Suppressor macrophage (primary cell): ENCODE measurements at places on chromosomes 2 and 18.

DNA sequence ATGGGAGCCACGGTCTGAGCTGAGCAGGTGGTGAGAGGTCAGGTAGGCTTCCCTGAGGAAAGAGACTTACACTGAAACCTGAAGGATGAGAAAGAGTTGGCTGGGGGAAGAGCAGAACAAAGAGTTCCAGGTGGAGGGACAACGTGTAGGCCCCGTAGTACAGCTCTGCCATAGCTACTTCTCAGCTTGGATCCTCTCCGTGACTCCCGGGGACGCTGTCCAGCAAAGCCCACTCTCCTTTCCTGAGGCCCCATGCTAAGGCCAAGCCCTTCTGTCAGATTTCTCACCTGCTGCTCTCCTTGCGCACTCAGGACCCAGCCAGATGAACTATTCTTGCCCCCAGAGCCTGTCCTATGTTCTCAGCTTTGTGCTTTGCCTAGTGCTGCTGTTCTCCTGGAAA, 173.8 kb downstream of the GALNT1 start:
- no peak for DNase-seq

GRCh38 chr2:227615181-227615580, 541 bp upstream of the SCYGR3 start:
- no peak for DNase-seq

DNA sequence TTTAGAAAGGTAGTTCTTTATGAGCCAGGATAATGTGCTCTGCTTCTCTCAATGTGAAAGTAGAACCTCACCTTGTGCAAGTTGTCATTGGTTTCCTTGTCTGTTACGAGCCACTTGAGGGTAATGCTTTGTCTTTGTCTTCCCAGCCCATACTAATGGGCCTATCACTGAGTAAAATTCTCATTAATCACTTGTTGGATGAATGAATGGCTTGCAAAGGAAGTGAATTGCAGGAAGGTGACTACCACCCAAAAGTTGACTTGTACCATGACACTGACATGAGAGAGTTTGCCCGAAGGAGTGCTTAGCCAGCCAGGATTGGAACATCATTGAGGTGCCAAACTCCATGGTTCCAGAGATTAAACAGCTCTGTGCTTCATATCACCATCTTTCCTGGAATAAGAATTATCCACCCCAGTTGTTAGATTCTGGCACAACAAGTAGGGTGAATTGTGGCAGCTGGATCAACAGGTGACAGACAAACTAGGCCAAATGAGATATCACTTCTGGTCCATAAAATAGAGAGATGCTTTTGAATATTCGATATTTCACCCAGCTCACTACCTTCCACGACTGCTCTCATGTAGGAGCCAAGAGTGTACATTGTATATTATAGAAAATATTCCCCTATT, 20.5 kb upstream of the CD28 start:
- DNase-seq, result no peak

DNA sequence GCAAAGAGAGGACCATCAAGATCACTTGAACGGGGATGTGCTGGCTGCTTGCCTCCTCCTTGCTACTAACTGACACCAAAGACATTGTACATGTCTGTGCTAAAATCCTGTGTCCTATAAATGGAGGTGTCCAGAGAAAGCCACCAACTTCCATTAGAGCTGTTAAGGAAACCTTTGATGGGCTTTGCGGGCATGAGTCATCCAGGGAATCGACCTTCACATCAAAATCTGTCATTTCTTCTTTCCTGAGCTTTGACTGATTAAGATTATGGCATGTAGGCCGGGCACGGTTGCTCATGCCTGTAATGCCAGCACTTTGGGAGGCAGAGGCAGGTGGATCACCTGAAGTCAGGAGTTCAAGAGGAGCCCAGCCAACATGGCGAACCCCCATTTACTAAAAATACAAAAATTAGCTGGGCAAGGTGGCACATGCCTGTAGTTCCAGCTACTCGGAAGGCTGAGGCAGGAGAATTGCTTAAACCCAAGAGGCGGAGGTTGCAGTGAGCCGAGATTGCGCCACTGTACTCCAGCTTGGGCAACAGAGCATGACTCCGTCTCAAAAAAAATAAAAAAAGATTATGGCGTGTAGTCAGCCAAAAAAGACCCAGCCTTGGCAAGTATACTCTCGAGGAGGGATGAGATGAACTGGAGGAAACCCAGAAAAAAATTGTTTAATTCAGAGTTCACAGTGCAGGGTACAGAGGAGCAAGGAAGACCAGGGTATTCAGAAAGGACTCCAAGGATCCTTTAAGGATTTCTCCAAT, 115.8 kb downstream of the CABLES1 start:
- DNase-seq, result peak; percentile 79

DNA sequence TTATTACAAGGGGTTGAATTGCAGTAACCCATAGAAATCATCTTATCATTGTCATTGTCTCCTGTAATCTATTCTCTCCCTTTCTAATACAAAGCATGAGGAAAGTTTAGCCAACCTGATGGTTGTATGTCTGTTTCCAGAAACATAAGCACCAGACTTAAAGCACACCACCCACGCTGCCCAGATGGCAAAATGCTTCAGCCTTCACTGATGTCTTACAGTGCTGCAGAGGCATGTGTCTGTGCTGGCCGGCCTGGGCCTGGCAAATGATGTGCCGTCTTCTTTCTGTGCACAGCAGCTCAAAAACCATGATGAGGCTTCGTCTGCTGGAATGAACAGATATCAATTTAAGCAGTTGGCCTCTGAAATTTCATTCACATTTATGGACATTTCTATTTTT, 443.0 kb upstream of the RGPD4 start:
- DNase-seq, result no peak

- DNase-seq, result no peak
Measured at GRCh38 chr2:196725882-196726281, 73.6 kb downstream of the GTF3C3 start.

- no peak for DNase-seq
Measured at GRCh38 chr2:200230716-200231115, 75.8 kb upstream of the SPATS2L start.

GRCh38 chr18:36281936-36282335, 15.6 kb upstream of the FHOD3 start:
- DNase-seq, result no peak

DNA sequence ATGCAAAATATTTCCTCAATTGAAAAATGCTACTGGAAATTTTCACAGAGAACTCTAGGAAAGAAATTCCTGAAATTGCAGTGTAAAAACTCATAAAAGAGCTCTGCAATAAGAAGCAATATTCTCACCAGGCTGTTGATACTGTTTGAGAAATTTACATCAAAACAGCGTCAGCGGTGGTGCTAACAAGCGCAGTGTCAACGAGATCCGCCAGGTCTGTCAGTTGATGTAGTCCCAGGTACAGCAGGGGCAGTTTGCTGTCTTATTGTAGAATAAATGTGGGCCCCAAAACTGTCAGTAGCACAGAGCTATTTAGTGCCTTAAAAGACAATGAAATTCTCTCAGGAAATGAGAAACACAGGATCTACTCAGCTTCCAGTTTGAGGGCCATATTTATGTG, 611.2 kb downstream of the ARHGAP15 start:
- no peak for DNase-seq

- no peak for DNase-seq
Measured at GRCh38 chr18:45167631-45168280, 447.5 kb upstream of the SLC14A2 start.

DNA sequence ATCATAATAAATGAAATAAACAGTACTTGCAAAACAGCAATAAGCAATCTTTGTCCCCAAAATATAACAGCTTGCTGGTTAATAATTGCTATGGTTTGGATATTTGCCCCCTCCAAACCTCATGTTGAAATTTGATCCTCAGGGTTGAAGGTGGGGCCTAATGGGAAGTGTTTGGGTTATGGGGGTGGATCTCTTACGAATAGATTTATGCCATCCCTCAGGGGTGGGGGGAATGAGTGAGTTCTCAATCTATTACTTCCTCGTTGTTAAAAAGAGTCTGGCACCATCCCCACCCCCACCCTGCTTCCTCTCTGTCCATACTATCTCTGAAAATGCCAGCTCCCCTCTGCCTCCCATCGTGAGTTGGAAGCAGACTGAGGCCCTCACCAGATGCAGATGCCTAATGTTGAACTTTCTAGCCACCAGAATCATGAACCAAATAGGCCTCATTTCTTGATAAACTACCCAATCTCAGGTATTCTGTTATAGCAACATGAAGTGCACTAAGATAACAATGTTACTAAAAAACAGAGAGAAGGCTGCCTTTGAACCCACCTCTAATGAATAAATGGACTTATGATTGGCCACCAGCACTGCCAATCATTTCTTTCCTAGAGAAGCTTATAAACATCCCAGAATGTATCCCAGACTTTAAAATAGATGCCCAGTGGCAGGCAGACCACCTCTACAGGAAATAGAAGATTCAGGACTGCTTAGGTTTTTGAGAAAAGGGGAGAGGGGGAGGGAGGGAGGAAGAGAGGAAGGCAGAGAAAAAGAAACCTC, 90.1 kb downstream of the ALPK2 start:
- peak; percentile 77 for DNase-seq

DNA sequence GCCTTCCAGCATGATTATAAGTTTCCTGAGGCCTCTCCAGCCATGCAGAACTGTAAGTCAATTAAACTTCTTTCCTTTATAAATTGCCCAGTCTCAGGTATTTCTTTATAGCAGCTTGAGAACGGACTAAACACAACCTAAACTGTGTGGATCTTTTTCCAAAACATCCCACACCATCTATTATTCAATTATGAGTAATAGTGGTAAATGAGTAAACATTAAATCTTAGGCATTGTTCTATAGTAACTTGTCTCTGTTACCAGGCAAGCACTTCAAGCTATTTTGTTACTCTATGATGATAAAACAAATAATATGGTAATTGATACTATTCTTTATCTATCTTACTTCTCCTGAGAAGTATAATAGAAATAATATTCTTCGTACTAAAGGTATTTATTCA, 536.9 kb upstream of the CHAC2 start:
- DNase-seq, result no peak

DNA sequence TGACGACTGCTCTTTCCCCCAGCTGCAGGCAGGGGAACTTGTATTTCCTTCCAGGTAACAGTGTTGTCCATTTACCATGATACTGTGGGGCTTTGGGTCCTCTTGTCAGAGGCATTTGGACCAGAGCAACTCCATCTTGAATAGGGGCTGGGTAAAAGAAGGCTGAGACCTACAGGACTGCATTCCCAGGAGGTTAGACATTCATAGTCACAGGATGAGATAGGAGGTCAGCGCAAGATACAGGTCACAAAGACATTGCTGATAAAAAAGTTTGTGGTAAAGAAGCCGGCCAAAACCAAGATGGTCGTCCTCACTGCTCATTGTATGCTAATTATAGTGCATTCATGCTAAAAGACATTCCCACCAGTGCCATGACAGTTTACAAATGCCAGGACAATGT, 249.5 kb downstream of the SLC4A3 start:
- DNase-seq, result no peak

DNA sequence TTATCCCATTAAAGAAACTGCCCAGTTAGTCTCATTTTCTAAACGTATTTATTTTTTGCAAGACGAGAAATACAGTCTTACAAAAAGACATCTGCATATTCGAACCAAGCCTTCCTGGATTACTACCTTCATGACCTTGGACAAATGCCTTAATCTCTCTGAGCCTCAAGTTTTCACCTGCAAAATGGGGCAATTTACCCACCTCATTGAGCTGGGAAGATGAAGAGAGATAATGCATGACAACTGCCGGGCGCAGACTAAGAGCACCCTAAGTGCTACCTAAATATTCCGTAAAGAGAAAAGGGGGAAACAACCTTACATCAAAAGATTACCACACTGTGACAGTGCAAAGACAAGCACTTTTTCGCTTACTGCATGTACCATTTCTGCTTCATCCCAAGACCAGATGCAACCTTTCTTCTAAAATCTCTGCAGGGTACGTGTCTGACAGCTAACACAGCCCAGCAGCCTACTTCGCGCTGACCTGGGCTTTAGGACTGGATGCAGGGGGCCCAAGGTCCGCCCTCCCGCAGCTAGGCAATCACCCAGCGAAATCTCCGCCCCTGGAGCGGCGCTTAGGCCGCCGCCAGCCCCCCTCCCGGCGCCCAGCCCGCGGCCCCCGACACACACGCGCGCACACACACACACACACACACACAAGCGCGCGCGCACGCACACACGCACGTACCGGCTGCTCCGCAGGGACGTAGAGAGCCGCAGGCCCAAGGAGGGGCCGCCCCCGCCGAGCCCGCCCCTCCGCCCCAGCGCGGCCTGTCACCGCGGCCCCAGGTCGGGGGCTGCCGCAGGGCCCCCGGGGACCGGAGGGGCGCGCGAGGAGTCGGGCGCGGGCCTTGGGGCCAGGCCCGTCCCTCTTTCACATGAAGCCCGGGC, 766 bp downstream of the MAP3K2 start:
- peak; percentile 95 for DNase-seq

DNA sequence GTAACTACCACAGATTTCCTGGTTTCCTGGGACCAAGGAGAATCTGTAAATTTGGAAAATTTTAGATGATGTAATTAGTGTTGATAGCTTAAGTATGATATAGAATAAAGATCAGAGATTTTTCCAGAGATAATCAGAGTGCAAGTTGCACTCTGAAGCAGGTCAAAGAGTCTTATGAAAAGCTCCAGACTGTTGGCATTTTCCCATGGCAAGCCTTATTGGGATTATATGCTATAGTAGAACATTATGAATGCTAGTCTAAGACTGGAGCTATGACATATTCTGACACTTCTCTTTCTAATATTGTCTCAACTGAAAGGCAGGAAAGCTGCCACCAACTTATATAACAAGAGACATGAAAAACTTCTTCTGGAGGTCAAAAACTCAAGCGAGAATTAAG, 1638.3 kb upstream of the LRRTM1 start:
- DNase-seq, result no peak

DNA sequence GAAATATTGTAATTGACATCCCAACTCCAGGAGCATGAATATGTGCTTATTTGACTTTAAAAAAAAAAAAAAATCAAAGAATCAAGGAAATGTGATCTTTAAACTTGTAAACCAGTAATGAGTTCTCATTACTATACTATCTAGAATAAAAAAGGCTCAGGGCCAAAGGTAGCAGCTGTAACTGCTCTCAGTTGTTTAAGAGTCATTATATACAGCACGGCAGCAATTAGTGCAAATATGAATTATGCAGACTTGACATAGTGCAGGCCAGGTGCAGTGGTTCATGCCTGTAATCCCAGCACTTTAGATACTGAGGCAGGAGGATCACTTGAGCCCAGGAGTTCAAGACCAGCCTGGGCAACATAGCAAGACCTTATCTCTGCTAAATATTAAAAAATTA, 125.7 kb upstream of the TTC39C start:
- no peak for DNase-seq

DNA sequence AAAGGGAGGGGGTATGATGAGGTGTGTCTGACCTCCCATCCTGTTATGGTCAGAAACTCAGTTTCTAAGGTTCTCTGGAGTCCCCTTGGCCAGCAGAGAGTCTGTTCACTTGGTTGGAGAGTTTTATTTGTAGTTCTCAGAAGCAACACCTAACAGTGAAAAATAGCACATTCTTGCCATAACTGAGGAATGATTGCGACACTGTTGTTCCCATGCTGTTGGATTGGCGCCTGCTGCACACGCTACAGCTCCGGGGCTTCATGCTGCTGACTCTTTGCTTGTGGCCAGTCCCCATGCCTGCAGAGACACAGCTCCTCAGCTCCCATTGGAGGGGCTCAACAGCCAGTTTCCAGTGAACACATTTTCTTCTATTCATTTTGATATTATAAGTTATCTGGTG, 42.1 kb downstream of the TPGS2 start:
- DNase-seq, result no peak

GRCh38 chr2:98453083-98453482, 8.4 kb downstream of the INPP4A start:
- no peak for DNase-seq
